Cortex of kidney (tissue), 1 donor: ENCODE measurements at places on chromosomes 4 and X.

DNA sequence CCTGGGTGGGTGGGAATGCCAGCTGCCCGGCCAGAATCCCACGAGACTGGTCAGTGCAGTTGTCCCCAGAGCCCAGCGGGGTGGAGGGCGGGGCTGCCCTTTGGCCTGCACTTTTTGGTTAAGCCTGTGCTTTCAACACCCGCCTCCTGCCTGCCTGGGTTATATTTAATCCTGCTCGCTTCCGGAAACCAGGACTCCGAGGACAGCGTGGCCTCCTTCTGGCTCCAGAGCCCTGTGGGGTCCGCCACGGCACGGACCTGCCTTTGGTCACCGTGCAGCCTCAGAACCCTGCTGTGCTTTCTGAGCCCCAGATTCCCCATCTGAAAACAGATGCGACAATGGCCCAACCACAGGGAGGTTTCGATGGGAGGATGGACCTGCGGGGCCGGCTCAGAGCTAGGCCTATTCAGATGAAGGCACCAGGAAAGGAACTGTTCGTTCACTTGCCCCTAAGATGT, 29.4 kb upstream of the KIAA0232 start:
- no peak for DNase-seq

- no peak for DNase-seq
Measured at GRCh38 chr4:153453402-153453801, 12.8 kb upstream of the TMEM131L start.

- no peak for DNase-seq
Measured at GRCh38 chr4:93722446-93722845, 106.1 kb upstream of the ATOH1 start.

GRCh38 chr4:76745240-76745639, 152.7 kb downstream of the SOWAHB start:
- no peak for DNase-seq

DNA sequence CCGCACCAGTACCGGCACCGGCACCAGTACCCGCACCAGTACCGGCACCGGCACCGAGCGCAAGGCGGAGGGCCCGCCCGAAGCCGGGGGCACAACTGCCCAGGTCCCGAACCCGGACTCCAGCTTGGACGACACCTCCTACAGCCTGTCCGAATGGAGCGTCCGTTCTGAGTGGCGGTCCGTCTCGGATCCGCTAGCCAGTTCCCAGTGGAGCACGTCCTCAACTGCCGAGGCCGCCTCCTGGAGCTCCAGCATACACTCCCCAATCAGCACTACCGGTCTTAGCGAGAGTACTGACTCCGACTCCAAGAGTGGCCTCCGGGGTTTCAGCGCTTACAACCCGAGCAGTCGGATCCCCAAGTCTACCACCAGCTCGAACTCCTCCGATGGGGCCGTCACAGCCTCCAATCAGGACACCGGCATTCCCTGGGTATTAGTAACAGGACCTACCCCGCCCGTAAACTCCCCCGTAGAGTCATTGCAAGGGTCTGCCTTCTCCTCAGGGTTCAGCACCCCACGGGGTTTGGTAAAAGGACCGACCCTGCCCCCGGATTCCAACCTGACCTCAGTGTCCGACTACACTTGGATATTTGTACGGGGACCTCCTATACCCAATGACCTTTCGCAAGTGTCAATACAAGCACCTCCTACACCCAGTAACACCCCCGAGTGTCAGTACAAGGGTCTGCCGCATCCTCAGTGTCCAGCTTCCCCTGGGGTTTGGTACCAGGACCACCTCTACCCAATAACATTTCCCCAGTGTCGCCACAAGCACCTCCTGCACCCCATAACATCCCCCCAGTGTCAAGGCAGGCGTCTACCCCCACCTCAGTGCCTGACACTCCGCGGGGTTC, 721 bp upstream of the MAOA start:
- no peak for DNase-seq

- no peak for DNase-seq
Measured at GRCh38 chr4:478373-478772, 20.6 kb downstream of the ZNF721 start.

- DNase-seq, result no peak
Measured at GRCh38 chr4:25406081-25406692, 29.1 kb downstream of the ANAPC4 start.

- no peak for DNase-seq
Measured at GRCh38 chrX:150446151-150446550, 83.0 kb downstream of the MAMLD1 start.

- no peak for DNase-seq
Measured at GRCh38 chrX:85828771-85829170, 218.6 kb downstream of the CHM start.

DNA sequence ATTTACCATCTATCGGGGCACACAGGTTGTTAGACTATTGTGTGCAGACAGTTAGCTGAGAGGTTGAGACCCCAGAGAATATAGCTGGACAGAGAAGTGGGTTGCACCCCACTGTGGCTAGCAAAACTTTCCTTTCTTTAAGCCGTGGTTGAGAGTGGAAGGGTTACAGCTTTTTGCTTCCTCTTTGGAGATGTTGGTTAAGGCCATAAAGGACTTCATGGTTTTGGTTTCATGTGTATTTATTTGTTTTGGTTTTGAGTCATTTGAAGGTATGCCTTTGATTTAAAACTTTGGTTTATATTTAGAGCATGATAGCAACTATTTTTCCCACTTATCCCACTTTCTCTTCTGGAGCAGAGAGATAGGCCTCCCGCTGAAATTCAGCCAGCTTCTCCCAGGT, 274.3 kb upstream of the IL1RAPL1 start:
- DNase-seq, result no peak

DNA sequence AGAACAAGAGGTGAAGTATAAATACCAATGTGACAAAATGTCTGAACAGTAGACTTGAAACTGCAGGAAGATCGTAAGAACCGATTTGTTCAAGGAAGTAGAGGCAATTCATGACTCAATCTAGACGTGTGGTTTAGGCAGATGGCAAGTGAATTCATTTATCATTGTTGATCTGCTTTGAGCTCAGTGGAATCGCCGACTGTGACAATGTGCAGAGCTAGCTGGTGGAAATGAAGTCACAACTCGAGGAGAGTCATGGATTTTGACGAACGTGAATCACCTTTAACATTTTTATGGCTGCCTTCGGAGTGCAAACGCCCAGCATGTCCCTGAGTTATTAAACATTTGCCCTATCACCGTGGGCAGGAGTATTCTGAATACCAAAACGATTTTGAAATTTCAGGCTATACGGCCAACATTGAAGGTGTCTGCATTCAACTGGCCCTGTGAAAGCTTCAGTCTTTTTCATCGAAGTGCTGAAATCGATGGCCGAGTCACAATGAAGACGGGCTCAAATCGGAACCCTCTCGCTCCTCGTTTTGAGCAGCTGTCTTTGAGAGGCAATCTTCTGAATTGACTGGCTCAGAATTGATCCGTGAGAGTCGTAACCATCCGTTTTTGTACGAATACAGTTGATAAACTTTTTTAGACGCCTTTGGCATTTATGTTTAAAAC, 689 bp upstream of the OGT start:
- peak; percentile 6 for DNase-seq

- no peak for DNase-seq
Measured at GRCh38 chrX:1355131-1356046, 18.8 kb downstream of the IL3RA start.

DNA sequence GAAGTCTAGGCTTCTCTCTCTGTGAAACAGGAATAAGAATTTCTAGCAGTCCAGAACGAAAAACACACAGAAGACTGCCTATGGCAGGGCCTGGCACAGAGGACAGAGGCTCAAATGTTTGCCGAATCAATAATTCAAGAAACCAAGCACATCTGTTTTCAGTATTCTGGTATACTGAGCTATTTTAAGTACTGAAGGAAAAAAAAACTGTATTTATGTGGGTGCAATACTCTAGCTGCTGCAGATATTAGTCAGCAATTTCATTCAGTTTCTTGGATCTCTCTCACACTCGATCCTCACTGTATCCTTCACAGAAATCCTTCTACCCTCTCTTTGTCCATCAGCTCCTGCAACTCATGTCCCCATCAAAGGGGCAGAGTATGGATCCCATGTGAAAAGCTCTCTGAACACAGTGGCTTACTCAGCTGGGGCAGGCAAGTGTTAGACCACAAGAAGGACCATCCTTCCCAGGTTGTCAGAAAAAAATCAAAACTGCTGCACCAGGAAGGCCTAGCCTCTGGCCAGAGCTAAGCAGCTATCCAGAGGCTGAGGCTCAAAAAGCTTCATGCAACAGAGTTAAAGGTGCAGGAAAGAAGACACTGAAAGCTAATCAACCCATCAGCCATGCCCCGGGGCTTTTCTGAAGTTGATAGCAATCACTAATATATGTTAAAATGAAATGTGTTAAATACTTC, 9.1 kb upstream of the USO1 start:
- DNase-seq, result no peak

GRCh38 chr4:11842620-11843263, 414.0 kb upstream of the HS3ST1 start:
- no peak for DNase-seq

DNA sequence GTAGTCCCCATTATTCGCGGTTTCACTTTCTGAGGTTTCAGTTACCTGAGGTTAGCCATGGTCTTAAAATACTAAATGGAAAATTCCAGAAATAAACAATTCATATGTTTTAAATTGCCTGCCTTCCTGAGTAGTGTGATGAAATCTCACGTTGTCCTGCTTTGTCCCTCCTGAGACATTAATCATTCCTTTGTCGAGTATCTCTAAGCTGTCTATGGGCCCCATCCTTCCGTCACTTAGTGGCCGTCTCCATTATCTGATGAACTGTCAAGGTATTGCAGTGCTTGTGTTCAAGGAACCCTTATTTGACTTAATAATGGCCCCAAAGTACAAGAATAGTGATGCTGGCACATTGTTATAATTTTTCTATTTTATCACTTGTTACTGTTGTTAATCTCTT, 94.8 kb downstream of the ADGRL3 start:
- DNase-seq, result no peak

DNA sequence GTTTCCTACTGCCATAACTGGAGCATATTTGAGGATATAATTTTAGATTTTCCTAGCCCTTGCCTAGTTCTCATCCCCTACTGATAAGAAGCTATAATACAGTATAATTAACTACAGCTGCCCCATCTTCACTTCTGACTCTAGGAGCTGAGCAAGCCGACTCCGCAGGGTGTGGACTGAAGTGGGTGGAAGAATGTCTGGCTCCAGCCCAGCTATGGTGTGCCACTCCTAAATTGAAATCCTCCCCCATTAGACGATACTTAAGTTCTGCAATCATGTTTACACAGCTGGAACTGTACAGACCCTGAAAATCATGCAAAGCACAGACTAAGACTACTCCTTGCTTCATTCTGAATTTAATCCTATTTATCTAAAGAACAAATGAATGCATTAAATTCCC, 93.1 kb downstream of the PCDH19 start:
- DNase-seq, result no peak

GRCh38 chr4:141074098-141074878, 59.0 kb downstream of the RNF150 start:
- DNase-seq, result no peak

DNA sequence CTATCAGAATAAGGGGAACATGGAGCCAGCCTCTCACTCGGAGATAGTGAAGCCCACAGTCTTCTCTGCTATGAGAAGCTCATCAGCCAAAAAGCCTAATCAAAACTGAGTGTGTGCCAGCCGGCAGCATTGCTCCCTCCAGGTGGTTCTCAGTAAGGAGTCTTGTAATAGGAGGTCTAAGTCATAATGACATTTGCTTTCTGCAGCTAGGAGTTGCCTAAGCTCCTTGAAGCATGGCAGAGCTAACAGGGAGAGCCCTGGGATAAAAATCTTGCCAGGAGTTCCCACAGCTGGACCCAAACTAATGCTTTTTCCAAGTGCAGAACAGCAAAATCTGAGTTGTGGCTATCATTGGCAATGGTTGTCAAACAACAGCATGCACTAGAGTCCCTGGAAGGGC, 245.2 kb downstream of the SPATA18 start:
- no peak for DNase-seq

- no peak for DNase-seq
Measured at GRCh38 chrX:87805829-87806490, 288.4 kb downstream of the KLHL4 start.

- DNase-seq, result no peak
Measured at GRCh38 chr4:186728631-186729271, 5.1 kb upstream of the FAT1 start.

- DNase-seq, result no peak
Measured at GRCh38 chr4:102116121-102116520, 229.2 kb downstream of the SLC39A8 start.

DNA sequence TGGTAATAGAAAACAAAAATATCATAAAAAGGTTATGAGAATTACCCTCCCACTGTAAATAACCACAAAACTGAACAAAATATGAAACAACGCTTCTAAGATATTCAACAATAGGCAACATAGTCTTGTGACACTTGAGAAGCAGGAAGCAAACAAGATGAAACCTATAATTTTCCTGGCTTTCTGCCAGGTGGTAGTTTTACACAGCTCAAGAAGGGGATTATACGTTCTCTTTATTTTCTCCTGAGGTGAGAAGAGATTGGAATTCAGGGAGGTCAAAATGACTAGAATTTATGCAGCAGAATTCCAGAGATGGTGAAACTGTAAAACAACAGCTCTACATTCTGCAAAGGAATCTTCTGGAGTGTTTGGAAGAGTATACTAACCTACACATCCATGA, 186.0 kb downstream of the HHIP start:
- DNase-seq, result no peak

- DNase-seq, result no peak
Measured at GRCh38 chr4:99947190-99947578, 766 bp upstream of the DNAJB14 start.

DNA sequence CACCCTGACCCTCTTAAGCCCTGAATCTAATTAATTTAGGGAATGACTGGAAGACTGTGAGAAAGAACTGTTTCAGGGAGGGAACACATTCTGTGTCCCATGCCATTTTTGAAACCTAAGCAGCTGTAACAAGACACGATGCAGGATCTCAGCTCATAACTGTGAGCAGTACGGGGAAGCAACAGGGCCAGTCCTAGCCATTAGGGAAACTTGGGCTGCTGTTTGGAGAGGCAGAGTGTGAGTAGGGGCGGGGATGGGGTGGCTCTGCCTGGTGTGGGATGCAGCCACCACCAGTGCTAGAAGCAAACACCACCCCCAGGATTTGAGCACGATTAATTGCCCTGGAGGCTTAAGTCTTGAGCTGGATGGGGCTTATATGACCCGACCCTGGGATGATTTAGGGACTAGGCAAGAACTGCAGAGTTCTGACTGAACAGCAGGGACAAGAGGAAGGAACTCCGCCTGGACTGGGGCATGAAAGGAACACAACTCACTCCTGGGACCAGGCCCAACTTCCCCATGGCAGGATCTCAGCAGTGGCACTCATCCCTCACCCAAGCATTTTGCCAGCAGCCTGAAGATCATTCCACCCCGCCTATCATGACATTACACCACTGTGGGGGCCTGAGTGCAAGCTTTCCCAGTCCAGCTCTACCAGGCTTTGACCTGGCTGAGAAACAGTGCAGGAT, 43.1 kb downstream of the ATRX start:
- DNase-seq, result no peak
